AG10803 (cell line): ENCODE measurements at places on chromosomes 1 and 21.

GRCh38 chr1:172931761-172932160, 119.0 kb downstream of the TNFSF18 start:
- no peak for DNase-seq

GRCh38 chr1:8545078-8545477, 227.2 kb downstream of the SLC45A1 start:
- no peak for DNase-seq

- no peak for DNase-seq
These were observed 55.4 kb upstream of the PTGFRN start for GRCh38 chr1:116854403-116854690.

- no peak for DNase-seq
These were observed 87.5 kb downstream of the TBX19 start for GRCh38 chr1:168368131-168368530.

DNA sequence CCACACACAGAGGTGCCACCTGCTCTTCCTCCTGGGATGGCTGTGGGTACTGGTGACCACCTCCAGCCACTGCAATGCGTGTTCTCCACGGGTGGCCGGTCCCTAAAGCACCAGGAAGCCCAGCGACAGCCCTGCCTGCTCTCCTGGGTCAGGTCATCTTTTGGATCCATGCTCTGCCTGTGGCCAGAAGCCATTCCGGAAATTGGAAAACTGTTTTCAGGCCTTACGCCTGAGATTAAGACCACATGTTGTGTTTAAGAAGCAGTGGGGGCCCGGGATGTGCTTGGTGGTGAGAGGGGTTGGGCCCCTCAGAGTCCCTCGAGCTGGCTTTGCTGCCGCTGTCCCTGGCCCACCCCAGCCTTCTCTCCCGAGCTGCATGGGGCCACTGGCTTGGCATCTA, 150.8 kb downstream of the PEX14 start:
- DNase-seq, result peak; percentile 22

GRCh38 chr1:9561429-9561828, 22.2 kb downstream of the SLC25A33 start:
- peak; percentile 92 for DNase-seq
